Stimulated activated CD8-positive, alpha-beta memory T cell treated with anti-CD3 and anti-CD28 coated beads, Interleukin-2, amount 100 ng/mL, for 1 hour (primary cell): ENCODE measurements at places on chromosomes 12 and 14.

- DNase-seq, result no peak
Observed at GRCh38 chr12:124375141-124375788, 80.4 kb downstream of the RFLNA start.

DNA sequence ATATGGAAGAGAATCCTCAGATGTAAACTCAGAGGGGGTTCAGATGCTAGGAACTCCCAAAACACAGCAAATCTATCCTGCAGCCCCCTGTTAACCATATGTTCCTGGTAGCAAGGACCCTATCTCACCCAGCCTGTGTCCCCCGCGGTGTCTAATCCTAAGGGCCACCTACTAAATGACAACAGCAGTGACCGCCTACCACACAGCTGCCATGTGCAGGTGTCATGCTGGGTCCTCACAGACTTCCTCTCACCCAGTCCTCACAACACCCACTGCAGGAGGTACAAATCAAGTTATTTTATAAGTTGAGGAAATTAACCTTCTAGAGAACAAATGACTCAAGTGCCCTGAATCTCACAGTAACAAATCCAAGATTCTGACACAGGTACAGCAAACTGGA lies 73.9 kb downstream of the ITPK1 start:
- DNase-seq, result no peak

DNA sequence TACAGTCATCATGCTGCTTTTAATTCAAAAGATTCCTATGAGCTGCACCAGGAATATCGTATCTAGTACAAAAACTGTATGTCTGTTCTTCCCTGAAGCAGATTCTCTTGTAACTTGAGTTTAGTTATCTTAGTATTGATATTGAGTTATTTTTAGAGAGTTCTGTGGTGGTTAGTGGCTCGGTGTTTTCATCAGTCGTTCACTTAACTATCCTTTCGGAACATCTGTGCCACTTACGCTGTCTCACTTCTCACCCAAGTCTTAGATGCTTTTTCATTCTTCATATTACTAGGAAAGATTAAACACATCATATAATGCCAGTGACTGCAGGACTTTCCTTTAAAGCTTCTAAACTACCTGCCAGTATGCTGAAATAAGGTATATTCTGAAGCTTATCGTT lies 251.0 kb downstream of the FBXL14 start:
- DNase-seq, result no peak

GRCh38 chr14:42884100-42884499 lies 1277.4 kb downstream of the LRFN5 start:
- DNase-seq, result no peak

DNA sequence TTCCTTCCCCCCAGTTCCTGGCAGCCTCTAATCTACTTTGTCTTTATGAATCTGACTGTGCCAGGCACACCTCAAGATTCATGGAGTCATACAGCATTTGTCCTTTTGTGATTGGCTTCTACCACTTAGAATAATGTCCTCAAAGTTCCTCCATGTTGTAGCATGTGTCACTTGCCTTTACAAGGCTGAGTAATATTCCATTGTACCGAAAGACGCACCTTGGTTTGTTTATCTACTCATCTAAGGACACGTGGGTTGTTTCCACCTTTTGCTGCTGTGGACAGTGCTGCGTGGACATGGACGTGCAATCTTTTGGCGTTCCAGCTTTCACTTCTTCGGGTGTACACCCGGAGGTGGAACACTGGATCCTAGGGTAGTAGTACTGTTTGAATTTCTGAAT lies 33.5 kb downstream of the ANAPC7 start:
- no peak for DNase-seq

- no peak for DNase-seq
Observed at GRCh38 chr12:52241205-52241842, 8.3 kb downstream of the KRT7 start.

- no peak for DNase-seq
Observed at GRCh38 chr12:131458931-131459772, 251.7 kb upstream of the SFSWAP start.

- no peak for DNase-seq
Observed at GRCh38 chr12:128083132-128083729, 183.7 kb upstream of the TMEM132C start.

GRCh38 chr12:80299219-80299618 lies 144.8 kb upstream of the PTPRQ start:
- DNase-seq, result no peak

- DNase-seq, result no peak
Observed at GRCh38 chr14:90570461-90570860, 173.6 kb downstream of the CALM1 start.

GRCh38 chr14:66216763-66217162 lies 269.4 kb upstream of the CCDC196 start:
- no peak for DNase-seq
